ENCODE measurements at places on chromosomes 3 and 15.

DNA sequence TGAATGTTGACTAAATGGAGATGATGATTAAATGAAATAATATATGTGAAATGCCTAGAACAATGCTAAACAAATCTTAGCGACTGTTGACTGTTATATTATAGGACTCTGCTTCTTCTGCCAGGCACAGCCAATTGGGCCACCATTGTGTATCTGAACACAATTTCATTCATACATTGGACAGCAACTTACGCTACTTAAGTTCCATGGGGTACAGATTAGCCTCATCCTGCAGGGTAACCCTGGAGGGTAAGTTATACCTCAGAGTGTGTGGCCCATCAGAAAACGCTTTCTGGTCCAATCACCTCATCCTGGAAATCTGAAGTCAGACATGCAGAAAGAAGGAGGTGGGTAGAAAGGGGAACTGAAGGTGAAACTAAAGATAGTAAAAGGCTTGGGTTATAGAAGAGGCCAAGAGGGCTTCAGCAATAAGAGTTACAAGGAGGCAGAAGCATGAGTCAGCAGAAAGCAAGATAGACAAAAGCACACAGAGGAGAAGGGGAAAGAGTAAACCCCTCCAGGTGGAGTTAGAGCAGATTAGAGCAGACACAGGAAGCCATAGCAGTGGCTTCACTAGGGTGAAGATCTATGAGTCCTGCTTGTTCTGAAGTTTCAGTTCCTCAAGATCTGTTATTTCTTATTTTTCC is 119.3 kb upstream of the SLC24A5 start:
- DNase-seq: no peak

- no peak for DNase-seq
Observed at GRCh38 chr15:84983711-84984110, 2.1 kb downstream of the PDE8A start.

DNA sequence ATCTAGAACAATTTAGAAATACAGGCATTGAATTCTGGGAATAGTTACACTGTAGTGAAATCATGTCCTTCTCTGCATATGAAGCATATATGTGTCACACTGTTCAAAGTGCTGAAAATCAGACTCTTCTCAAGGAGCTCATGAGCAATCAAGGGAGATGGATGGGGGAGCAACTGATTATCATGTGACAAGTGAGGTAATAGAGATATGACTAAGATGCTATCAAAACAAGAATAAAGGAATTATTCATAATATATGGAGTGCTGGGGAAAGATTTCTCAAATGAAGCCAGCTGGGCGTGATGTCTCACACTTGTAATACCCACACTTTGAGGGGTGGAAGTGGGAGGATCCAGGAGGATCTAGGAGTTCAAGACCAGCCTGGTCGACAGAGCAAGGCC is 74.9 kb upstream of the CHRNB4 start:
- DNase-seq: no peak

DNA sequence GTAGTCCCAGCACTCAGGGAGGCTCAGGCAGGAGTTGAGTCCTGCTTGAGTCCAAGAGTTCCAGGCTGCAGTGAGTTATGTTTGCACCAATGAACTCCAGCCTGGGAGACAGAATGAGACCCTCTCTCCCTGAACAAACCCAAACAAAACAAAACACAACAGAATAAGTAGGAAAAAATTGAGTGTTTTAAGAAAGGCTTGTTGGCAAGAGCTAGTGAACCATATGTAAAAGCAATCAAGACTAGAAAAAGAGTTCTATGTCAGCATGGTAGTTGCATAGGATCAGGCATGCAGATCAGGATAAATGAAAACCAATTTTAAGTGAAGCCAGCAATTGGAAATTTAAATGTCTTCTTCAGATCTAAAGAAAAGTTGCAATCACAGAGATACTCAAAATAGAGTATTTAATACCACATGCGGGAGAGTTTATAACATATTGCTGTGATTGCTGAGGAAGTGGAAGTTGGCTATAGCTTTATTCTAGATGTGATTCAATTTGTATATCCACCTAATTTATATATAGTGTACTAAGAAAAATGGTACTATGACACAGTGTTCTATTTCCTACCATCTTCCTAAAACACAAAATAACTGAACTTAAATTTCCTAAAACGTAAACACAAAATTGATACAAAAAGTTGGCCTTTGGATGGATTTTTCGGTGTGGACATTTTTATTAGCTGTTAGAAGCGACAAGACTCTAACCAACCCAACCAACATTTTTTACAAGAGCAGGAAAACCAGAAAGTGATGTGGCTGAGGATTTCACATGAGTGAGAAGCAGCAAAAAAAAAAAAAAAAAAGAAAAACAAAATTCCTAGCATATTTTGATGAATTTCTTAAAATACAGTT is 101.9 kb upstream of the ROBO1 start:
- DNase-seq: no peak

- DNase-seq: no peak
Observed at GRCh38 chr3:53171064-53171418, 10.0 kb downstream of the PRKCD start.

- DNase-seq: peak; percentile 85
Observed at GRCh38 chr3:43346978-43347749, 60.8 kb downstream of the SNRK start.

DNA sequence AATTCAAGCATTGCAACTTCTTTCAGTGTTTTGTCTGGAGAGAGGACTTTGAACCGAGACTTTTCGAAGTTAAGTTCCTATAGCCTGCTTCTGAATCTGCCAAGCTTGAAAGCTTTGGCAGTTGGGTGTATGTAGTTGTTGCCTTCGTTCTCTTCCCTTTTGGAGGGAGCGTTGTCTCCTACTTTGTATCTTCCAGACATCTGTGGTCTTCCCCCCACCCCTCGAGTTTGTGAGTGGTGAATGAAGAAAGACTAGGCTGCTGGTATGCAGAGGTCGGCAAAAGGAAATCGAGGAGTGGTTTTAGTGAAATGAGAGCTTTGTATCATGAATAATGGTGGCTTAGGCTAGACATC is 1.3 kb downstream of the CTNNB1 start:
- DNase-seq: peak; percentile 46

- no peak for DNase-seq
Observed at GRCh38 chr15:82314769-82315518, 34.3 kb downstream of the GOLGA6L10 start.

- no peak for DNase-seq
Observed at GRCh38 chr3:4709341-4709740, 216.2 kb downstream of the ITPR1 start.

- DNase-seq: no peak
Observed at GRCh38 chr15:83292317-83292716, 7.9 kb upstream of the BNC1 start.

DNA sequence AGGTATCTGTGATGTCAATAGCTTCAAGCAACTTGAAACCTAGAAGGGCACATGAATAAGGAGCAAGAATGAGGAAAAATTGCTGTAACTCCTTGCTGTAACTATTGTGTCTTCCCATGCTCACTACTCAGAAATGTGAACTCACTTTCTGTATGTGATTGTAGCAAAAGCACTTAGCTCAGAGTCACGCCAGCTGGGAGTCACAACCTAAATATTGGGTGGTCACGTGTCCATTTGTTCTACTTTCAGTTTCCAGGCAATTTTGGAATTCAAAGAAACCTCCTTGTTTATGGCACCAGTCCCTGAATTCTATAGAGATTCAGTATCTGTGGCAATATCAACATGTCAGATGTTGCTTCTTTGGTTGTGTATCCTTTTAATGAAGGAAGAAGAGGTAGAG is 241.6 kb upstream of the AZI2 start:
- DNase-seq: no peak

DNA sequence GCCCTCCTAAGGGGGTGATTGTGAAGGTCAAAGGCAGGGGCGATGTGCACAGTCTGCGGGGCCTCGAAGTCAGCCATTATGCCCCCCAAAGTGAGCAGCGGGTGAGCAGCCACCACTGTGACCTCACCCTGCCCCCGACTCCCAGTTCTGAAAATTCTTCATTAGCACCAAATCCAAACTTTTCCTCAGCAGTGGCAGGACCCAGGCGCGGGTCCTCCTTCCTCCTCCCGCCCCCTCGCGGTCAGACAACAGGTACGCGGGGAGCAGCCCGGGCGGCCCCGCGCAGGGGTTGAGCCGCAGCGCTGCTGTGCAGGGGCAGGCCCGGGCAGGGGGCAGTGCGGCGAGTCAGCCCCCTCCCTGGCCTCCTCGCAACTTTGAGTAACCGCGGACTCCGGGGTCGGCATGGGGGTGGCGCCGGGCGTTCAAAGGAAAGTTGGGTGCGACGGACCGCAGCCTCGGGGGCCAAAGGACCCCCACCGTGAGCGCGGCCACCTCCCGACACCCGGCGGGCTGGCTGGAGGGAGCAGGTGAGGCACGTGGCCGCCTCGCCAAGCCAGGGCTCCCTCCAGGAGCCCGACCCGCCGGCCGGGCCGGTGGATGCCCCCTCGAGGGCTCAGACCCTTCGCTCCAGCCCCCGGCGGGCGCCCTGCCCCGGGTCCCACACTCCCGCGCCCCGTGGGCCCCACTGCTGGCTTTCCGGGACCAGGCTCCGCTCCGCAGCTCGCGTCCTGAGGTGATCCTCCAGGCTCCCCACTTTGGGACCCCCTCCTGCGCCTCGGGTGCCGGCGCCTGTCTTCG is 49.4 kb upstream of the CCDC174 start:
- DNase-seq: no peak

DNA sequence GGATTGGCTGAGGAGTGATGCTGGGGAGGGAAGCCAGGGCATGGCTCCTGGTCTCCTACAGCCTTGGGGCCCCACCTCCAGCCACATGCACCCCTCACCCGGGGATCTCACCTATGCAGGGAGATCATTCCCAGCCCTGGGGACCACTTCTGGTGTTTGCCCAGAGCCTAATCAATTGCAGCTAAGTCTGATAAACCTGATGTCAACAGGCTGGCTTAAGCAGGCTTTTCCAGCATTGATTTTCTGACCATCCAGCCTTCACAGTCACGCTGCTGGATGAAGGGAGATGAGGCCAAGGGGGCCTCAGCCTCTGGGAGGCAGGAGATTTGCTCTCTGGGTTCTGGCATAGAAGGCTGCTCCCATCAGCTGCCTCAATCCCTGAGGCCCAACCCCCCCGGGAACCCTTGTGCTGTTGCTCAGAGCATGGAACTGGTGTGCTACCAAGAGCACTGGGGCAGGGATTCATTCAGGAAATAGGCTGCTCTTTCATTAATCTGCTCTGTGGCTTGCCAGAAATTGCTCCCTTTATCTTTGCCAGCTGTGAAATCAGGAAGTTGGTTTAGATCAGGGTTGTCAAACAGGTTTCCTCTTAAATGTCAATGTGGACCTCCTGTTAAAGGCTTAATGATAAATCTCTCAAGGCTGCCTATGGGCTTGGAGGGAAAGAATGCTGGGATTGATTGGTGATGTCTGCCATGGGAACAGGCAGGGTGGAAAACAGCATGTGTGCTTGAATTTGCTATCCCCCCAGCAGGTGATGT is 19.0 kb downstream of the FAM3D start:
- no peak for DNase-seq

DNA sequence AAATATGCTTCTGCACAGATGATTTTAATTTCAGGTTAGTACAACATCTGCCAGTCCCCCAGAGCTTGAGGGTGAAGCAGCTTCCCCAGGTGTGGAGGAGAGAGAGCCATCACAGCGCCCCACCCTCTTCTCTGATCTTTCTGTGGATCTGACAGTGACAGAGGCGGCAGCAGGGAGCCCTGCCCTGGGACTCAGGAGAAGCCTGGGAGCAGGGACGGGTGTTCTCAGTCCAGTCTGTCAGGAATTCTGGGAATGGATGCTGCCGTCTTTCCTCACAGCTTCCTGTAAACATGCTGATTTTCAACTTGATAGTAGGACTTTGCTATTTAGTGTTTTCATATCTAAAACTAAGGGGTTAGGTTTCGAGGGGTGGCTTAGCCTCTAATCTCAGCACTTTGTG is 11.4 kb upstream of the RAB8B start:
- no peak for DNase-seq

GRCh38 chr3:10996345-10997013 is 3.9 kb downstream of the SLC6A1 start:
- no peak for DNase-seq

DNA sequence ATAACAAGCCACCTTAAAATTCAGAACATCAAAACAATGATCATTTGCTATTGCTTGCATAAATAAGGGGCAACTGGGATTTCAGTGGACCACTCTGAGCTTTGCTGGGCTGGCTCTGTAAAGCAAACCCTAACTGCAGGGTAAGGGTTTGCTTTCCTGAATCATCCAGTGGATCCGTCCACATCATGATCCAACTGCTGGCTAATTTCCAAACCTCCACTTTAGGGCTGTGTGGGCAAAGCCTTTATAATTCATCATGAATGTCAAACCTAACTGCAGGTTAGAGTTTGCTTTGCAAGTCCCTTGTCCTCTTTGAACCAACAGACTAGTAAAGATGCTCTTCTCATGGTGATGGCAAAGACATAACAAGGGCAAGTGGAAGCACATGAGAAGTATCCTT is 76.1 kb downstream of the SYNPR start:
- no peak for DNase-seq

- DNase-seq: peak; percentile 22
Observed at GRCh38 chr3:28050885-28051284, 190.5 kb upstream of the CMC1 start.

- DNase-seq: no peak
Observed at GRCh38 chr3:62211675-62212429, 161.5 kb downstream of the FEZF2 start.

DNA sequence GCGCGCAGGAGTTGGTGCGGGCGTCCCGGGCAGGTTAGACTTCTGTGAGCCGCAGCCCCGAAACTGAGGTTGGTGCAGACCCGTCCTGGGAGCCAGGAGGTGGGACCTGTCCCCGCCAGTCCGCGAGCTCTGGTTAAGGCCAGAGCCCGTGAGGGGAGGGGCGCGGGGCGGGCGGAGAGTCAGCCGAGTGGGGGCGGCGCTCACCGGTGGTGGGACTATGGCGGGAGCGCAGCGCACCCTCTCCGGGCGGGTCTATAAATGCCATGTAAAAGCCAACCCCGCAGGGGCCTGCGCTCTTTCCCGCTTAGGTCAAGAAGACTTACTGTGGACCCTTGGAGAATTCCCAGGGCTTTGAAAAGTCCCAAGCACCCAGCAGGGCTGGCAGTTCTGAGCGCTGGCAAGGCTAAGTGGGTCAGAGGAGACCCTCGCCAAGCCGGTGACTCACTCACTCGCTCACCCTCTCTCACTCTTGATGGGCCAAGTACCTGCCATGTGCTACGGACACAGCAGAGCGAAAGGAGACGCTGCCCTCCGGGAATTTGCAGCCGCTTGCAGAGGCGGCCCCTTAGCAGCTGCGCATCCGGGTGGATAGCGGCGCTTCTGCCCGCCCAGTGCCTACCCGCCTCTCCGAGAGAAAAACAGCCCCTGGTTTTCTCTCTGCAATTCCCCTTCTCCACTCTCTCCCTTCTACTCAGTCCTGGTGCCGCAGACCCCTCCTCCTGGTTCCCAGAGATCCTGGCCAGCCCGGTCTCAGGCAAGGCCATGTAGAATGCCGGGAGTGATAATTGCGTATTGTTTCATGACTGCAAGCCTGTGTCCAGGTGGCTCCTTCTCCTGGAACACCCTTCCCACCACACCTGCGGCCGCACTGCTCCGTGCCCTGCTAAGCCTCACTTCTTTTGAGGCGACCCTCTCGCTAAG is at the start of gene ALDH1L1:
ALDH1L1 (minus strand) TSS at position 110 of the 921 bp plus-strand sequence. CDS start 19,607 bp downstream, outside the sequence.
- DNase-seq: no peak

DNA sequence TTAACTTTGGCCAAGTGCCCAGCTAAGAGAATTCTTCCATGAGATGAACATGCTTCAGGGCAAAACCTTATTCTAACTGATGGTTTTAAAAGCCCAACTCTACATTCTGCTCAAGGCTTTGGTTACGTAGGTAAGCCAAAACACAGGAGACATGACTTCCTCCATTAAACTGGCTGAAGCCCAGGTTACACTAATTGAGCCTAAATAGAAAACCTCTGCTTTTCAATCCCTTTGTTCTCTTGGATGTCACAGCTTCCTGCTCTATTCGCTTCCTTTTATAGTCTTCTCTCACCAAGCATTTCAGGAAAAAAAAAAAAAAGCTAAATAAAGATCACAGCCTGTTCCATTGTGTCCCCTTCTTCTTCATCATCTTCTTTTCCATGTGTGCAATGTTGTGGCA is 420.4 kb downstream of the TIGIT start:
- no peak for DNase-seq
